ENCODE measurements at places on chromosomes 7 and 10.

DNA sequence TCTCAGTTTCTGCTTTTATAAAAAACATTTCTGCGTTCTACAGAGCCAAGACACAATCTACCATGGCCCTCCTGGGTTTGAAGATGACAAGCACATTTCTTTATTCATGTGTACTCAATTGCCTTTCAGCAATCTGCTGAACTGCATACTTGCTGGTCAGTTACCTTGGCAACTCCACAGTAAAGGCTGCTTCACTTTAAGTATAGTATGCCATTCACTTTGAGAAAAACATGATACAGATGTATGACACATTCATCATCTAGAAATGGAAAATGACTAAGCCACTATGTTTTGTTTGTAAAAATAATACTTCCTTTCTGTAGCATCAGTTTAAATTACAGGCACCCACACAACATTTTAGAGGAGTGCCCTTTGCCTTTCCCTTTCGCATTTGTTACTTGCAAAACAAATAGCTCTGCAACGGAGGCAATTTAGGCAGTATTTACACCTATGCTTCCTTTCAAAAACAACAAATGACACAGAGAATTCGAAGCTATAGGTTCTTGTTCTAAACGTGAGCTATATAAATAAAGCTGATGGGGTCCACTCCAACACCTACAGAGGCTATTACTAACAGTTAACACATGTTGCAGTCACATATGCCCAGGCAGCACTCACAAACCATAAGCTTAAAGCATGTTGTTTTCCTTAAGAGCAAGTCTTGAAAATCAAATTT lies 23.5 kb downstream of the SGCE start:
- DNase-seq, result no peak

DNA sequence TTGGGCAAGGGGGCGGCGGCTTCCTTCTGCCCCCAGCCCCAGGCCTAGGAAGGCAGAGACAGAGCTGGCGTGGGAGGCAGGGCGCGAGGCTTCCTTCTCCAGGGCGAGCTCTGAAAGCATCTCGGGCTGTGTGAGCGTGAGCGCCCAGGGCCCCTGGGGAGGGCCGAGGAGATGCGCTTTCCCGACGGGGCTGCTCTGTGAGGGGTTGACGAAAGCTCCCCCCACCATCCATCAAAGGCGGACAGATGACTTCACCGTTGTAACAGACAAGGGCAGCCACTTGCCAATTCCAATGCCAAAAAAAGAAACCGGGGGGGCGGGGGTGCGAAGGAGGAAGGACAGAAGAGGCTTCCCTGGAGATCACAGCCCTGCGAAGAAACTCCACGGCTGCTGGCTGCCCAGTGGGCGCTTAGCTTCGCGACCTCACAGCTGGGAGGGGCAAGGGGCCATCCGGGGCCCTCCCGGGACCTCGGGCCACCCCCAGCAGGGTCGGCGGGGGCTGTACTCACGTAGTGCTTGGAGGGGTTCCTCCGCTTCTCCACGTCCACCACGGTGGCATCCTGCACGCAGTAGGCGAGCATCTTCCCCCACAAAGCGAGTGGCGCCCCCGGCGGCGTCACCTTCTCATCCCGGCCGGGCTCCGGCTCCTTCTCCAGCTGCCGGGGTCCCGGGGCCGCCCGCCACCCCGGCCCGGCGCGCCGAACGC lies 537 bp downstream of the SH3PXD2A start:
- DNase-seq, result peak; percentile 88

DNA sequence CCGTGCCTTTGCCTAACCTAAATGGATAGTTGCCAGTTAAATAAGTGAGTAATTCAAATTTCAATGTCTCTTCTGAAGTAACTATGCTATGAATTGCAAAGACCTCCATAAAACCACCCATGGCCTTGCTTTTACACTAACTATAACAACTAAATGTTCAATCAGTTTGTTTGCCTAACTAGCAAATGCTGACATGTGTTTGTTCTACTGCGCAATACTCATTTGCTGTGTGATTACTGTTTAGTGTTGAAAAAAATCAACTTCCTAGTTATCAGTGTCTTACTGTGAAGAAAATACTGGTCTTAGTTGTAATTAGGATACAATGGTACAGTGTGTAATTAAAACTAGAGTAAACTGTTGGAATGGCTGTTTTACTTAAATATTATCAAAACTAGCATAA lies 47.3 kb upstream of the GATAD1 start:
- no peak for DNase-seq

- DNase-seq, result no peak
Measured at GRCh38 chr7:29565982-29566746, 2.5 kb downstream of the PRR15 start.
